ENCODE measurements at places on chromosomes 11 and 22. TPM values are rescaled to one million over a fixed set of nuclear protein-coding genes. Genes with fewer than 3 reads are reported as not detected.
A peak's percentile ranks its signal among the peaks of the same experiment; 100 is the strongest.

- no peak overlapping the region for H3K27ac ChIP-seq
- H3K27me3 ChIP-seq, result no peaks in the 10 kb centered on the region
- H3K4me1 ChIP-seq, result no peaks in the 10 kb centered on the region
- H3K36me3 ChIP-seq, result no peaks in the 10 kb centered on the region
Measured at GRCh38 chr11:27839226-27839913, 139.1 kb upstream of the BDNF start.

- H3K27ac ChIP-seq, result no peak overlapping the region
- H3K4me1 ChIP-seq, result no peaks in the 10 kb centered on the region
- H3K4me3 ChIP-seq, result no peak overlapping the region
Measured at GRCh38 chr11:14981507-14981906, 9.4 kb upstream of the CALCA start.

GRCh38 chr11:116885951-116886655 is 48.7 kb upstream of the APOA1 start:
- peaks cover 2% of the 10 kb centered on the region for H3K4me1 ChIP-seq
- peak overlapping the region; percentile 34 for H3K27ac ChIP-seq
- no peak for DNase-seq
- no peak overlapping the region for H3K4me3 ChIP-seq
- no peaks in the 10 kb centered on the region for H3K27me3 ChIP-seq

GRCh38 chr11:2167141-2168045 is 4.2 kb downstream of the TH start:
- peaks cover 3% of the 10 kb centered on the region for H3K4me1 ChIP-seq
- H3K4me3 ChIP-seq, result no peak overlapping the region
- H3K27me3 ChIP-seq, result no peaks in the 10 kb centered on the region
- no peaks in the 10 kb centered on the region for H3K36me3 ChIP-seq

DNA sequence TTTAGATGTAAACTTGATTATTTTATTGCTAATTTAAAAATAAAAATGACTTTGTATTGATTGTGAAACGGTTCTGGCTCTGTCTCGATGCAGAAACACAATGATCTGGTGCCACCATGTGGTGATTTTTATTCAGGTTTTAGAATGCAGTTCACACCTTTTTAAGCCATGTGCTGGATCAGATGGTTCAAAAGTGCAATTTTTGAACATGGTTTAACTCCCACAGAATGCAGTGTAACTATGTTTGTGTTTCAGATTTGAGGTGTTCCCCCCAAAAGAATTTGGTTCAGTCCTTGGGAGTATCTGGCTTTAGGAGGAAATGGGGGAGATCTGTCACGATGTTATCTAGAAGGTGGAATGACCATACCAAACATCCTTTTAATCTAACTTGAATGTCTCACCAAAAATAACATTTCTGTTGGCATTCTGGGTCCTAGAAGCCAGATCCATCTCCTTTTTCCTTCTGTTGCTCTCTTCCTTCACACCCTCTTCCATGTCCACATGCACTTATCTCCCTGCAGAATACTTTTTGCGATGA is 7.9 kb downstream of the MRPL16 start:
- H3K27me3 ChIP-seq, result no peaks in the 10 kb centered on the region
- H3K4me3 ChIP-seq, result no peak overlapping the region
- H3K36me3 ChIP-seq, result no peaks in the 10 kb centered on the region
- H3K4me1 ChIP-seq, result no peaks in the 10 kb centered on the region
- H3K27ac ChIP-seq, result no peak overlapping the region

GRCh38 chr11:66891851-66892660 is 35.2 kb downstream of the LRFN4 start:
- H3K4me1 ChIP-seq, result peaks cover under 1% of the 10 kb centered on the region
- no peak overlapping the region for H3K27ac ChIP-seq
- H3K4me3 ChIP-seq, result no peak overlapping the region

DNA sequence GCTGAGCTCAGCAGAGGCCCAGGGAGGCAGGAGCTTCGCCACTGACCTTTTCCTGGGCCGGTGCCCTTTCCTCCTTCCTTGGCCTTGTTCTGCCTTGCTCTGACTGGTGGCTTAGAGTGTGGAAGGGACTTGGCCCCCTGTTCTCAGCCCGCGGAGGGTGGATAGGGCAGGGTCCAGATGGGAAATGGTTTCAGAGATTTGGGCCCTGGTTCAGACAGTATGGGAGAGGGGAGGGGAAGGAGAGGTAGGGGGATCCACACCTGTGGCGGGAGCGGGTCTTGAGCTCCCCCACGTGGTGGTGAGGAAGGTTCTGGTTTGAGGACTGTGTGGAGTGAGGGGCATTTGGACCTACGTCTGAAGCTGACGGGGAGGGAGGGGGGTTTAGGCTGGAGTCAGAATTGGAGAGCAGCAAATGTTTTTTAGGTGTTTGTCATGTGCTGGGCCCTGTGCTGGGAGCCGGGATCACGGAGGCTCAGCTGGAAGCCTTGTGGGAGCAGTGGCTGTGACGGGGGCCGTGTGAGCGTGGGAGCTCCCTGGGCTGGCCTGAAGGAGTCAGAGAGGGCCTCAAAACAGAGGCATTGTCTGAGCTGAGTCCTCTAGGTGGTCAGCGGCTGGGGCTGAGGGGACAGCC is 27.2 kb downstream of the SHANK3 start:
- peak; percentile 10 for DNase-seq
- H3K4me3 ChIP-seq, result no peak overlapping the region
- no peaks in the 10 kb centered on the region for H3K27me3 ChIP-seq

- no peak overlapping the region for H3K27ac ChIP-seq
- H3K4me3 ChIP-seq, result no peak overlapping the region
- peaks cover 7% of the 10 kb centered on the region for H3K4me1 ChIP-seq
- no peaks in the 10 kb centered on the region for H3K27me3 ChIP-seq
- H3K36me3 ChIP-seq, result no peaks in the 10 kb centered on the region
- no peak for DNase-seq
Measured at GRCh38 chr11:122189229-122189628, 73.2 kb upstream of the BLID start.

- no peaks in the 10 kb centered on the region for H3K4me1 ChIP-seq
- H3K4me3 ChIP-seq, result no peak overlapping the region
- no peak for DNase-seq
- H3K27ac ChIP-seq, result no peak overlapping the region
- no peaks in the 10 kb centered on the region for H3K27me3 ChIP-seq
Measured at GRCh38 chr22:32737811-32738497, 63.6 kb upstream of the TIMP3 start.

- H3K4me1 ChIP-seq, result no peaks in the 10 kb centered on the region
- H3K36me3 ChIP-seq, result no peaks in the 10 kb centered on the region
- no peak overlapping the region for H3K4me3 ChIP-seq
- DNase-seq, result peak; percentile 7
- H3K27ac ChIP-seq, result no peak overlapping the region
- H3K27me3 ChIP-seq, result no peaks in the 10 kb centered on the region
Measured at GRCh38 chr22:44386386-44387035, 73.8 kb upstream of the SHISAL1 start.

DNA sequence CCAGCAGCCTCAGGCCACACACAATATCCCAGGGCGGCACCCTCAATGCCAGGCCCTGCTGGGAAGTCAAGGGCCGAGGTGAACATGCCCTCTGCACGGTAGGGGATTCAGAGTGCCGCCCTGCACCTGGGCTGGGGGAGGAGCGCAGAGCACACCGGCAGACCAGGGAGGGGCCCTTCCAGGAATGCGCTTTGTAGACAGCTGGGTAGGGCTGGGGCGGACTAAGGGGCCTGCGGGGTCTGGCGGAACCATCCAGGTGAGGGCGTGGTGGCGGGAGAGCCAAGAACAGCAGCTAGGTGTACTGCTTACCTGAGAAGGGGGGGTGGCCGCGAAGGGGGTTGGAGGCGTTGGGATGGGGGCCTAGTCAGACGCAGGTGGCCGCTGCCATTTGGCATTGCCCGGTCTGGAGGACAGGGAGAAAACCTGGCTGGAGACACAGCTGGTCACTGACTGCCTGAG is 26.0 kb downstream of the DUSP8 start:
- no peaks in the 10 kb centered on the region for H3K36me3 ChIP-seq
- DNase-seq, result no peak
- H3K27ac ChIP-seq, result no peak overlapping the region
- peaks cover 6% of the 10 kb centered on the region for H3K27me3 ChIP-seq

GRCh38 chr11:127338380-127339259 is 338.1 kb upstream of the KIRREL3 start:
- DNase-seq, result no peak
- H3K36me3 ChIP-seq, result no peaks in the 10 kb centered on the region
- H3K27ac ChIP-seq, result no peak overlapping the region
- H3K4me1 ChIP-seq, result no peaks in the 10 kb centered on the region

- no peak overlapping the region for H3K27ac ChIP-seq
- H3K4me1 ChIP-seq, result no peaks in the 10 kb centered on the region
- no peak for DNase-seq
Measured at GRCh38 chr11:71076525-71077304, 175.7 kb downstream of the SHANK2 start.

- peak; percentile 28 for DNase-seq
- H3K27me3 ChIP-seq, result no peaks in the 10 kb centered on the region
- H3K27ac ChIP-seq, result no peak overlapping the region
- peaks cover 15% of the 10 kb centered on the region for H3K4me1 ChIP-seq
Measured at GRCh38 chr11:19978668-19979518, 181.4 kb downstream of the DBX1 start.

DNA sequence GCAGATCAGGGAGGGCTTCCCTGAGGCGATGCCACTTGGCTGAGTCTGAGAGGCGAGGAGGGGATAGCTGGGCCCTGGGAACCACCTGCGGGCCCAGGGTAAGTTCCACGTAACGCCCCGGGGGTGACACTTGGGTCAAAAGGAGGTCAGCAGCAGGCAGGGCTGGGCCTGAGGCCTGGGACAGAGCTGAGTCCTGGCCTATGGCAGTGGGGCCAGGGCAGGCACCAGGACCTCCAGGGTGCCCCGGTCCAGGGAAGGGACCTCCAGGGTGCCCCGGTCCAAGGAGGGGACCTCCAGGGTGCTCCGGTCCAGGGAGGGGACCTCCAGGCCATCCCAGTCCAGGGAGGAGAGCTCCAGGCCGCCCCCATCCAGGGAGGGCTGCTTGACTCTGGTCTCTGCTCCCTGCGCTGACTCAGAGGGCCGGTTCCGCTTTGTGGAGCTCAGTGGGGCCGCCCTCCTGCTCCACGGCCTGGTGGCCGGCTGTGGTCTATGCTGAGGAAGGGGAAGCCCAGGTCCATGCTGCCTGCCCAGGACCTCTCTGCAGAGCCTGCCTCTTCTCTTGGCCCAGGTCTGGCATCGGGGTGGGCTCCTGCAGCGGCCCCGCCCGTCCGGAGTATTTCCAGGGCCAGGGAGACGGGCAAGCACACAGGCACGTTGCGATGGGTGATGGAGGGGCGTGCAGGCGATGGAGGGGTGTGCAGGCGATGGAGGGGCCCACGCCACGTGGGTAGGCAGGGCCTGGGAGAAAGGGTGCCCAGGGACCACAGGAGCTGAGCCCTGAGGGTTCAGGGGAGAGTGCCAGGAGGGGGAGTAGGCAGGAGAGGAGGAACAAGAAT is 19.5 kb upstream of the WNT7B start:
- peaks cover 17% of the 10 kb centered on the region for H3K4me1 ChIP-seq
- H3K36me3 ChIP-seq, result no peaks in the 10 kb centered on the region
- peak overlapping the region; percentile 25 for H3K27ac ChIP-seq
- H3K27me3 ChIP-seq, result no peaks in the 10 kb centered on the region

DNA sequence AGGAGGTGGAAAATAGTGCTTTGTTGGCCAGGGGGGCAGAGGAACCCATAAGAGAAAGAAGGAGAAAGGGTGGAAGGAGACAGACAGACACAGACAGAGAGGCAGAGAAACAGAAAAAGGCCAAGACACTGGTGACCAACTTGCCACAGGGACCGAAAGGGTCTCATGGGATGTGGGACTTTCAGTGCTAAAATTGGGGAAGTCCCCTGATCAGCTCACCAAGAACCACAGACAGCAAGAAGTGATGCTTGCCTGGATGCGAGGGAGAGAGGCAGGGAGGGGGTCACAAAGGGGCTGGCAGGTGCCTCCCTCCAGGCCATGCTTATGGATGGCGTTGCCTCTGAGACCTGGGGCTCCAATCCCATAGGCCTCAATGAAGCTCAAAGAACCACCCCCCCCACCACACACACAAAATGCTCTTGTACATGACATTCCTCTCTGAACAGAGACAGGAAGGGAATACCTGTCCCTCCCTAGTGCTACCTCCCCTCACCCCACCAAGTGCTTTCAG is 413.4 kb downstream of the MN1 start:
- H3K36me3 ChIP-seq, result no peaks in the 10 kb centered on the region
- no peaks in the 10 kb centered on the region for H3K27me3 ChIP-seq
- no peak for DNase-seq
- H3K27ac ChIP-seq, result no peak overlapping the region
- H3K4me3 ChIP-seq, result no peak overlapping the region

The OAF gene
- total RNA-seq, result 66.5 TPM

The PKDREJ gene
- total RNA-seq, result 0.13 TPM

The XKR3 gene
- not detected for total RNA-seq

The SLC16A8 gene
- total RNA-seq, result not detected

The KBTBD4 gene
- total RNA-seq, result 21.6 TPM

The RHOD gene
- total RNA-seq, result 24.9 TPM

The OR10D3 gene
- total RNA-seq, result not detected

The KRTAP5-8 gene
- not detected for total RNA-seq
